Activated T-helper 1 cell treated with anti-CD3 and anti-CD28 coated beads, Interleukin-2, amount 50 U/mL, for 16 hours (primary cell): ENCODE measurements at places on chromosomes 3 and 15.
A peak's percentile ranks its signal among the peaks of the same experiment; 100 is the strongest.

- DNase-seq: no peak
Observed at GRCh38 chr3:195286115-195286872, 15.3 kb upstream of the XXYLT1 start.

GRCh38 chr15:99620178-99620577, 54.4 kb downstream of the MEF2A start:
- no peak for DNase-seq

DNA sequence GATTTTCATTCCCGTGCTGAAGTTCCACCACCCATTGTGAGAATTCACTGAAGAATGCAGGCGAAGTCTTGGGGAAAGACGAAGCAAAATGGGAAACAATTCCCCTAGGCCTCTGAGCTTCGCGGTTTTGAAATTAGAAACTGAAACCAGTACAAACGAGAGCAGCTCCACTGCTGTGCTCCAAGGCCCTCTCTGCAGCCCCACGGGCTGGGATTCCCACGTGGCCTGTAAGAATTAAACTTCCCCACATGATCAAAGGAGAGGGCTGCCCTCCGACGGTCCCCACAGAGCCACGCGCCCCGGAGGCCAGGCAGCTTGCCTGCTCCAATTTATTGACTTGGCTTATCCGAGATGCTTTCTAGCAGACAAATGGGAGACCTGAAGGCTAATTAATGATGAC, 144.0 kb downstream of the GREM1 start:
- DNase-seq: no peak

GRCh38 chr15:62691008-62691407, 351.5 kb upstream of the TPM1 start:
- DNase-seq: no peak

GRCh38 chr3:86913160-86913559, 77.8 kb downstream of the VGLL3 start:
- DNase-seq: no peak

DNA sequence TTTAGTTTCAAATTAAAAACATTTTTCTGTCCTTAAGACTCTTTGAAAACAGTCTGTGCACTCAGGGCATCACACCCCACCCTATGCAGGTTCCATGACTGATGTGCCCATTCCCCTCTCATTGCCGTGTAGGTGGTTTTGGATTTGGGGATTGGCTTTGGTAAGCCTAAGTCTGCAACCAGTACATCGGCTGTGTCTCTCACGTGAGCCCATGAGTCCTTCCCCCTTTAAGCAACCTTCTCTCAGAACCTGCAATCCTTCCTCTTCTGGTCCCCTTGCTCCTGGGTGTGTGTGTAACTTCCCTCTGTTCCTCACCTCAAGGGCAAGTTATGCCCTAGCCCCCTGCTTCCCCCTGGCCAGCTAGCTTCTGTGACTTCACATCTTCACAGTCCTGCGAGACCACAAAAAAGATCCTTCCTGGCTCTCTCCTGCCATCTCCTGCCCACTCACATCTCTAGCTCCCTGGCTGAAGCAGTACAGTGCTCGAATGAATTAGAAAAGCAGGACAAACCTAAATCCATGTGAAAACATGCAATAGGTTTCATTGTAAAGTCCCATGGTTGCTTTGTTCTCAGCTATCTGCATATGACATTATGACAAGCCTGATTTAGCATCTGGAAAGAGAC, 126.7 kb downstream of the UACA start:
- no peak for DNase-seq

DNA sequence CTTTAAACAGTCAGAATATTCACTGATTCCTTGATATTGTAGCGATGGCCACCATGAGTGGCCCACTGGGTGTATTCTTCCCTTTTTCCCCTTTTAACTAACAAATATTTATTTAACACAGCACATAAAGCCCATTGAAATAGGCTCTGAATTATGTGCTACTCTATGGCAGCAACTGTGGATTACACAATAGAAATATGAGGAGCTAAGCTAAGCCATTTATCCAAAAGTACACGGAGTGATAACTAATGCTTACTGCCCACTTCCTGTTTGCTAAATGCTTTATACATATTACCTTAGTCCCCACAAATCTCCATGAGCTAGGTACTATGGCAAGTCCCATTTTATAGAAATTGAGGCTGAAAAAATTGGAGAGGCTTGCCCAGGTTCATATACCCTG, 17.9 kb downstream of the ILDR1 start:
- no peak for DNase-seq

- no peak for DNase-seq
Observed at GRCh38 chr3:107117922-107118536, 259.2 kb upstream of the CCDC54 start.

GRCh38 chr3:184117636-184118035, 17.5 kb upstream of the EIF2B5 start:
- DNase-seq: no peak

DNA sequence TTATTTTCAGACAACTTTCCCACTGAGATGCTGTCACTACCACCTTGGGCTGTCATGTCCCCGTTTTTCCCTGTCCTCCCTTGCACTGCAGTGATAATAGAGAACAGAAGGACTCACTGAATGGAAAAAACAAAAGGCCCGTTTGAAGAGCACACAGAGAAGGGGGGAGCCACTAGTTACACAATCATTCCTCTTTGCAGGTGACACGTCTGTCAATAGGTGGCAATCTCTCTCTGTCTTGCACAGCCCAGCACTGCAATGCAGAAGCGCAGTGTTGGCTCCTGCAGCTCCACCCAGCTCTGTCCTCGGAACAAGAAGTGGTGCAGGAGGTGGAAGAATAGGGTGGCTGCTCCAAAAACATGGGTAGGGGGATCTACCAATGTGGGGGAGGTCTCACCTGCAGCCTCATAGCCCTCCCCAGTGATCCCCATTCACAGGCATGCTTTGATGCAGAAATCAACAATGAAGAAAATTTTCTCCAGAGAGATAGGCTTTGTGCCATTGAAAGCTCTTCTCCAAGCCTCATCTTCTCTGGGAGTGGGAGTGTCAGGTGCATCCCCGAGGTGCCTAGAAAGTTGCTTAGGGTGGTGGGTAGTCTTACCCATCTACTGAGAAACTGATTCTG, 31.8 kb downstream of the FSTL1 start:
- no peak for DNase-seq

- DNase-seq: no peak
Observed at GRCh38 chr3:110227991-110228390, 843.6 kb upstream of the NECTIN3 start.

GRCh38 chr3:48446425-48447193, at the start of gene ATRIP:
TSS of gene ATRIP (plus strand) at chr3:48446737. CDS start at chr3:48446846, 109 bp downstream.
- peak; percentile 68 for DNase-seq

DNA sequence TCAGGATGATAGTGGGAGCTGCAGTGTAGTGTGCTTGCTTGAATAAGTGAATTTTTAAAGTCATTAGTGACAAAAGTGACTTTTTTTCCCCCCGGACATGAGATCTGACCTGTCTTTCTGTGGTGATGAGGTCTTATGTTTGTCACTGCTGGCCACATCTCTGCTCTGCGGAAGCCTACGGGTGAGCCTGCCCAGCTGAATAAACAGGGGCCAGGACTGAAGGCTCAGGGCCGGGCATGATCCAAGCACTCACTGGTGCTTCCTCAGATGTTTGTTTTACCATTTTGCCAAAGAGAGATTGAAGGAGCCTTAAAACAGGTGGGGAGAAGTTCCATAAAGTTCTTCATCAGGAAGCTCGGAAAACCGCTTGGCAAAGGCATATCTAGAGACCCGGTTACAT, 35.0 kb downstream of the RPL39L start:
- no peak for DNase-seq

DNA sequence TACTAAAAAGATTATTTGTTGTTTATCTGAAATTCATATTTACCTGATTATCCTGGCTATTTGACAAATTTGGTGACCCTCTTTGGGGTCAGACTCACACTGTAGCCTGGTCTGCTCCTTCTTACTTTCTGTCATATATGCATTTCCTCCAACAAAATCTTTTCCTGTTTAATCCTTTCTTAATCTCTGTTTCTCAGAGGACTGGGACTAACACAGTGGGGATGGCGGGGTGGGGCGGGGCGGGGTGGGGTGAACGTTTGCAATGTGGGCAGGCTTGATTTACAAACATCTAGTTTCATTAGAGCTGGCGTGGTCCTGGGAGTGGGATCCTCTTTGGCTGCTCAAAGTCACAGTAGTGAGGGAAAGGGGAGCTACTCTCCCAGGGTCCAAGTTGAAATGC, 35.3 kb upstream of the CDCP1 start:
- DNase-seq: no peak

DNA sequence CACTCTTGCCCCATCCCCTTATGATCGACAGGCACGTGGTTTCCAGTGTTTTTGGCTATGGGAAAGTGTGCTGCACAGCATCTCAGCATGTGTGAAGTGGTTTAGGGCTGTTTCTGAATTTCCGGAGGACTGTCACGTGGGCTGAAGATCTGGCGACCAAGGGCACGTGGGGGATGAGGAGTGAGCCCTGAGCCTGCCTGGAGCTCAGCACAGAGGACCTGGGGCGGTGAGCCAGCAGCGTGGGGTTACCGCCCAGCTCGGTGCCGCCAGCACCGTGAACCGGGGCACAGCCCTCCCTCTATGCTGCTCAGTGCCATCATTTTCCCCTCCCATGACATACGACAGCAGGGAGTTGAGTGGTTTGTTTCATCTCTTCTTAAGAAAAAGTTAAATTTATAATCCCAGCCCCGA, 150.2 kb downstream of the DNAJB8 start:
- peak; percentile 26 for DNase-seq

GRCh38 chr15:67736810-67737209, 88.5 kb upstream of the SKOR1 start:
- no peak for DNase-seq

DNA sequence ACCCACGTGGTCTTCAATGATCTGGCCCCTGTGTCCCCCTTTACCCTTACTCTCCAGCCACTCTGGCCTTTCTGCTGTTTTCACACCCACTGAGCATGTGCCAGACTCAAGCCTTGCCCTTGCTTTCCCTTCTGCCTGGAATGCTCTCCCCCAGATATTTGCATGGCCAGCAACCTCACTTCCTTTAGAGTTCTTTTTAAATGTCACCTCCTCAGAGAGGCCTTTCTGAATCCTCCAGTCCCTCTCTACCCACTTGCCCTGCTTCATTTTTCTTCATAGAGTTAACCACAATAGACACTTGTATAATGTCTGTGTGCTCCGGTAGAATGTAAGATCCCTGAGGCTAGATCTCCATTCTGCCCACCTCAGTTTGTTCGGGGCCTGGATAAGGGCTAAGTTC, 39.4 kb upstream of the TIPARP start:
- no peak for DNase-seq

- DNase-seq: no peak
Observed at GRCh38 chr3:89392991-89393390, 285.6 kb downstream of the EPHA3 start.

- no peak for DNase-seq
Observed at GRCh38 chr3:66039590-66039887, 821 bp upstream of the MAGI1 start.

DNA sequence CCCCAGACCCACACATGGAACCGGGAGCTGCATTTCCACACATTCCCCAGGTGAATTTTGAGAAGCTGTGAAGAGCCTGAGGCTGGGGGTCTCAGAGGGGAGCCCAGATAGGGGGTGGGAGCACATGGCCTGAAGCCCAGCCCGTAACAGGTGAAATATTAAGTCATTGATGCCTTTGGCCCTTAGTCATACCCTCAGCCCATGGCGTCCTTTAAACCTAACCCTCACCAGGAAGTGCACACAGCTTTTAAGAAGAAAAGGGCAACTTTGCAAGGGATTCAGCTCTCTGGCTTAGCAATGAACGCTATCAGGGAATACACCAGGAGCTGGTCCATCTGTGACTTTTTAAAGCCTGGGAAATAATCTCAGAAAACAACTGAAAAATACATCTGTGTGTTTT, 40.6 kb downstream of the WNT7A start:
- DNase-seq: no peak

- no peak for DNase-seq
Observed at GRCh38 chr15:79089331-79089889, 1.2 kb downstream of the RASGRF1 start.

DNA sequence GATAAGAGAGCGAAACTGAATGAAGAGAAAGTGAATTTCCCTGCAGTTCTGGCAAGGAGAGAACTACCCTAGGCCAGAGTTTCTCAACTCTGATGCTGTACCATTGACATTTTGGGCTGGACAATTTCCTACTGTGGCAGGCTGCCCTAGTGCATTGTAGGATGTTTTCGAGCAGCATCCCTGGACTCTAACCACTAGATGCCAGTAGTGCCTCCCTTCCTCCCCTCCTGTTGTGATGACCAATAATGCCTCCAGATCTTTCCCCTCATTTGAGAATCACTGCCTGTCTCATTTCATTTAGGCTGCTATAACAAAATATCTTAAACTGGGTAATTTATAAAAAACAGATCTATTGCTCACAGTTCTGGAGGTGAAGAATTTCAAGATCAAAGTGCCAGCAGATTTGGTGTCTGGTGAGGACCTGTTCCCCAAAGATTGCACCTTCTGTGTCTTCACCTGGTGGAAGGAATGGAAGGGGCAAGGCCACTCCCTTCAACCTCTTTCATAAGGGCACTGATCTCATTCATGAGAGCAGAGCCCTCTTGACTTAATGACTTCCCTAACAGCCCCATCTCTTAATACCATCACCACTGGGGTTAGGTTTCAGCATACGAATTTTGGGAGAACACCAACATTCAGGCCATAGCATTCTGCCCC, 188.9 kb upstream of the MEIS2 start:
- no peak for DNase-seq

DNA sequence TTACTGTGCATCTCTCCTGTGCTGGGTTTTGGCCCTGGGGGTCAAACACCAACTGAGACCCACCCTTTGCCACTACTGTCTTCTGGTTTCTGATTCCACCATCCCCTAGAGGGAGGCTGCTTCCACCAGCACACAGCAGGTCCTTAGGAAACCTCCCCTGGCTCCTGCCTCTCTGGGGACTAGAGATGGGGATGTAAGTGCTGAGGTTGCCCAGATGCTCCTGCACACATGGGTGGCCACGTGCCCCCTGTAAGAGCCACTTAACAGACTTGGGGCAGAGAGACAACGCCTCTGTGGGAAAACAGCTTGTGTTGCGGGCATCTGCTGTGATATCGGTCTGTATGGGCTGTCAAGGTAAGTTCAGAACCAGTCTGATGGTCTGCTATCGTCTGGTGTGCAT, 83.4 kb downstream of the ATP2B2 start:
- DNase-seq: no peak

- no peak for DNase-seq
Observed at GRCh38 chr3:133779626-133780203, 25.9 kb upstream of the SRPRB start.
